Fibroblast of gingiva (primary cell): ENCODE measurements at places on chromosomes 7 and 10.

DNA sequence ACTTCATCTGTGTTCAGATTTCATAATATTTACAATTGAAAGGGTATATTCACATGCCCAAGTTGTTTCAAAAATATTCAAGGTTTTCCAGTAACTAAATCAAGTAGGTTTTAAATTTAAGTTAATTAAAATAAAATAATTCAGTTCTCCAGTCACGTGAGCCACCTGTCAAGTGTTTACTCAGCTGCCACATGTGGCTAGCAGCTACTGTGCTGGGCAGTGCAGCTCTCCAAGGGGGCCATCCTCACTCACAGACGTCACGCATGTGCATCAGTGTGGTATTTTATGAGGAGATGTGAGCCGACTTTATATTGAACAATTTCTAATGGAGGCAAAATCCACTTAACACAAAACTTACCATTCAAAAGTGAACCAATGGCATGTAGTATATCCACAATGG is 69.7 kb upstream of the CAMK2B start:
- no peak for DNase-seq

DNA sequence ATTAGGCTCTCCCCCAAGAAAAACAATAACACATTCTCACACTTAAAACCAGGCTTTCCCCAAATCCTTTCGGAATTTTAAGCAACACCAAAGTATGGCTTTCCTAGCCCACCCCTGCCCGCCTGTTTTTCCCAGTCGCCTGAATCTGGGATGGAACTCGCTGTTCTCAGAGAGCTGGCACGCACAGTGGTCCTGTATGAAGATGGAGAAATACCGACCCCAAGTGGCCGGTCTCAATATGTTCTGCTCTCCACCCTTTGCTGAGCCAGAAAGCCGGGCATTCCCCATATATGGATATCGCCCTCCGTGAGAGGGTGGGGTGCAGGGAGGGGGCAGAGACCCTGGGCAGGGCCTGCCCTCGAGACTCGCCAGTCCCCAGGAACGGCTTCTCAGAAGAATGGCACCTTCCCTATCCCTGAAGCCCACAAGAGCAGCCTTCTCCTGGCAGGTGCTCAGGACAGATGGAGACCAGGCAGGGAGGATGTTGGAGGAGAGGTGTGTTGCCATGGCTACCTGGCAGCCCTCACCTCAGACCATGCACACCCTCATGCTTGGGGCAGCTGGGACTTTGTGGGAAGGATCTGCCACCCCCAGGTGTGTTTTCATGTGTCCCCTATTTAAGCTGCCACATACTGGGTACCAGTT is 3.4 kb downstream of the TACR2 start:
- DNase-seq: peak; percentile 56

- no peak for DNase-seq
Measured at GRCh38 chr10:133140417-133141143, 19.4 kb upstream of the KNDC1 start.

DNA sequence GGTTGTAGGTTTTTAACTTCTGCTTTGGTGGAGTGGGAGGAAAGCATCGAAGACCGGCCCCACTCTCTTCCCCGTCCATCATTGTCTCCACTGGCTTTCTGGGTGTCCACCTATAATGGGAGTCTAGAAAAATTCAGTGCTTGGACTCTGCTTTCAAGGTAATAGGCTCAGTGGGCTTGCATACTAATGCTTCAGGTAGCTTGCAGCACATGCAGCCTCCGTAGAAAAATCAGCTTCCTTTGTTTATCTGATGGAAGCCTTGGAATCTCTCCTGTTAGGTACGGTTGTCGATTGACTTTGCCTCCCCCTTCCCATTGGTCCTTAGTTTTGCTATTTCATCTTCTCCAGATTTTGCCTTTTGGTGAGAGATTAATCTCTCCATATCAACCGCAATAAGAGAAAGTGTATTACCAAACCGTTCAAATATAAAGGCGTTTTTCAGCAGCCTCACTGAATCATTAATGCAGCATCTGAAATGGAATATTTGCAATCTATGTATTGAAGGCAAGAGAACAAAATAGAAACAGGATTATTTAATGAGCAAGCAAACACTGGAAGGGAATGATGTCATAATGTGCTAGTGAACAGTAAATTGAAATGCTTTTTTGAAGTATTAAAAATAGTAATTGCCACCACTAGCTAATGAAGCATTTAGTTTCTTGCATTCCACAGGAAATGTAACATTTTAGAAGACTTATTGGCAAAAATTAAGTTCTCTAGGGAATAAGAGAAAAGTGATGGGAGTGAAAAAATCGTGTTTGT is 944 bp downstream of the AVL9 start:
- no peak for DNase-seq

DNA sequence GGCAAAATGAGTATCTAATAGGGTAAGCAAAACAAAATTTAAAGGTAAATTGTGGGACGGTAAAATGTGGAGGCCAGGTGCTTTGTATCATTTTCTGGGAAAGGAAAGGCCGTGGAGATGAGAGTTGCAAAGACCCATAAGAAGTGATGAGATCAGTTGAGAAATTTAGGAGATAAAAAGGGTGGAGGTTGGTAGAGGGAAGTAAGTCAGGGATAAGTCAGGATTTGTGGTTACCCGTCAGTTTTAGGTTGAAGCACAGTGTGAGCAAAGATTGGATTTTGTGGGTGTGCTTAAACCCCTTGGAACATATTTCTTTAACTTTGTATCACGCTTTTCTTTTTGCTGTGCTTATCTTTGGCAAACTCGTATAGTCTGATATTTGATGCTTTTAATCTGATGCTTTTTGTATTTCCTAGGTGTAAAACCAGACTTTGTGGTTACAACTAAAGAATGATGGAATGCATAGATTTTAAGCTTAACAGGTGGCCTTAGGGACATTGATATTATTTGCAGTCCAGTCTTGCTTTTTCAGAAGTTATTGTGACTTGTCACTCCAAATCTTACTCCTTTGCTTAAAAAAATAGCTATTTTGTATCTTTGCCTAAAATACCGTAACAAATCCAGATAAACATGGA is 1.2 kb downstream of the BTRC start:
- no peak for DNase-seq

DNA sequence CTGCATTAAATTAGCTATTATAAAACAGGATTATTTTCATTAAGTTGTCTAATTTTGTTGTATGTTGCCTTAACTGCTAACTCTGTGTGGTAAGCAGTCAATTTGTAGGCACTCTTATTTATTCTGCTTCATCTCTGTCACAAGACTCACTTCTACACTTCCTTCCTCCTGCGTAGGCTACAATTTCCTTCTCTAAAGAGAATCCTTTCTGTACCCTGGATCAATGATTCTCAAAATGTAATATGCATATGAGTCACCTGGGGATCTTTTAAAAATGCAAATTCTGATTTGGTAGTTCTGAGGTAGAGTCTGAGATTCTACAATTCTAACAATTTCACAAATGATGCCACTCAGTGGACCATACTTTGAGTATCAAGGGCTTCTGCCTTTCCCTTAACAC is 4.4 kb upstream of the UBE2D1 start:
- DNase-seq: no peak

DNA sequence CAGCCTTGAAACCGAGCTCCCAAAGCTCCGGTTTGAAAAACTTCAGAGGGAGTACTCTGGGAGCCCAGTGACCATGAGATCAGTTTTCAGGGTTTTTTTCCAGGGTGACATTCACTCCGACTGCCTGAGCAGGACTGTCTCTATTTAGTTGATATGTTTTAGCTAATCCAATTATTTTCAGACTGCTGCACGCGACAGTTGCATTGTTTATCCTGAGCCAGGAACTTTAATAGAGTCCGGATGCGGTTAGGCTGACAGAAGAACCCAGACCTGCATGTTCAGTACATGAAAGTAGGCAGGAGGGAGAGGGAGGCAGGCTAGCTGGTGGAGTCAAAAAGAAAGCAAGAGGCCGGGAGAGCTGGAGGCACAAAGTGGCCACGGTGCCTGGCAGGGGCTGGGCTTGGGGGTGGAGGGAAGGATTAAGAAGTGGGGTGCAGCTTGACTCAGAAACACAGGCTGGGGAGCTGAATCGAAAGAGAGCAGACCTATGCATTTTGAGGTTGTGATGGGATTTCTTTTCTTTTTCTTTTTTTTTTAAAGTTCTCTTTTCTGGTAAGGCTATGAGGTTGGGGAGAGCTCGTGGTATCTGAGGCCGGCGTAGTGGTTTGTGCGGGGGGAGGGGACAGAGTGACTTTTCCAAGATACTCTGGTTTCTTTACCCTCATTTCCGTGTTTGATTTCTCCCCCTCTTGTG is 5.7 kb downstream of the GATA3 start:
- no peak for DNase-seq

- DNase-seq: no peak
Measured at GRCh38 chr10:110792476-110793125, 79.1 kb upstream of the PDCD4 start.

DNA sequence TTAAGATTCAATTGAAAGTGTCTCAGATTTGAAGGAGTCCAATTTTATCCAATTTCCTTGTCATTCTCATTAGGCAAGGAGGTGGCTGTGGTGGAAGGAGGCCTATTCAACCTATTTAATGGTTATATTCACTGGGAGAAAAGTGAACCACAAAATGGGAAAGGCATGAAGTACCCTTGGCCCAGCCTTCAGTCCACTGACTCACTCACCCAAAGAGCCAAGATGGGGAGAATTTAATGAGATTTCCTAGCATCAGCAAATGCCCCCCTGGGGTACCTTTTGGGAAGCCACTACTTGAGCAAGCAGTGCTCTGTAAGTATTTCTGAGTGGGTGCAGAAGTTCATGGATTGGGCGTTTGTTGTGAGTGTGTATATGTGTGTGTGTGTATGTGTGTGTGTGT is 144.1 kb downstream of the NRP1 start:
- DNase-seq: no peak

GRCh38 chr7:8515640-8516185 is 82.3 kb downstream of the NXPH1 start:
- DNase-seq: no peak

GRCh38 chr10:28903063-28903462 is 225.7 kb downstream of the BAMBI start:
- no peak for DNase-seq

GRCh38 chr7:120869700-120870099 is 11.8 kb upstream of the TSPAN12 start:
- no peak for DNase-seq
